ENCODE measurements at places on chromosomes 12 and 14. TPM values are rescaled to one million over a fixed set of nuclear protein-coding genes. Genes with fewer than 3 reads are reported as not detected.

The PLEKHD1 gene
- total RNA-seq = not detected

The MBIP gene
- 49.7 TPM for total RNA-seq

The RNASE3 gene
- not detected for total RNA-seq

The DLGAP5 gene
- 313 TPM for total RNA-seq

The CCDC198 gene
- total RNA-seq = not detected

The KCNMB4 gene
- total RNA-seq = 8.5 TPM

The SMOC1 gene
- total RNA-seq = 89.3 TPM

The TEX52 gene
- total RNA-seq = not detected

The CFAP54 gene
- 4.2 TPM for total RNA-seq

The CLEC9A gene
- not detected for total RNA-seq

The MYO1H gene
- not detected for total RNA-seq

The NRIP2 gene
- total RNA-seq = 0.65 TPM

The PLEKHG7 gene
- not detected for total RNA-seq

The SLC6A13 gene
- total RNA-seq = not detected

The SERPINA5 gene
- 3.5 TPM for total RNA-seq

The GARIN6 gene
- total RNA-seq = not detected

The PSMD9 gene
- 46.4 TPM for total RNA-seq

The TRPV4 gene
- 0.56 TPM for total RNA-seq

The TMTC1 gene
- 16.1 TPM for total RNA-seq

The GPRC5D gene
- not detected for total RNA-seq

The ITGB7 gene
- total RNA-seq = 0.43 TPM

The RASSF8 gene
- 53.9 TPM for total RNA-seq

The EML1 gene
- total RNA-seq = 47.7 TPM

The DAO gene
- not detected for total RNA-seq

The PAX9 gene
- not detected for total RNA-seq

The GDF3 gene
- total RNA-seq = not detected

The PMCH gene
- not detected for total RNA-seq

The CLEC4E gene
- not detected for total RNA-seq
